ENCODE measurements at places on chromosomes 2 and 18.
A peak's percentile ranks its signal among the peaks of the same experiment; 100 is the strongest.

- DNase-seq, result no peak
These were observed 349.6 kb upstream of the UBE2E3 start for GRCh38 chr2:180630756-180631155.

- DNase-seq, result no peak
These were observed 13.6 kb upstream of the APCDD1 start for GRCh38 chr18:10440884-10441283.

DNA sequence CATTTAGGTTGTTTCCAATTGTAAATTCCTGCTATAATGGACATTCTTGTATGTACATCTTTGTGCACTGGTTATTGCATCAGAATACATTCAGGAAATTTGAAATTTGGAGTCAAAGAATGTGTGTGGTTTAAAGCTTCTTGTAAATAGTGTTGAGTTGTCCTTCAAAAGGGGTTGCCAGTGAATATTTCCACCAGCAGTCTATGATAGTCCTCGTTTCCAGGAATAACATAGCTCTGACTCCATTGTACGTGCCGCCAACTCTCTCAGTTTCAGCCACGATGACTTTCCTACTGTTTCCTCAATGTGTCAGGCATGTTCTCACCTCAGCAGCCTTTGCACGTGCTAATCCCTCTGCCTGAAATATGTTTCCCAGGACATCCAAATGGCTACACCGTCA is 10.9 kb upstream of the HS6ST1 start:
- no peak for DNase-seq

DNA sequence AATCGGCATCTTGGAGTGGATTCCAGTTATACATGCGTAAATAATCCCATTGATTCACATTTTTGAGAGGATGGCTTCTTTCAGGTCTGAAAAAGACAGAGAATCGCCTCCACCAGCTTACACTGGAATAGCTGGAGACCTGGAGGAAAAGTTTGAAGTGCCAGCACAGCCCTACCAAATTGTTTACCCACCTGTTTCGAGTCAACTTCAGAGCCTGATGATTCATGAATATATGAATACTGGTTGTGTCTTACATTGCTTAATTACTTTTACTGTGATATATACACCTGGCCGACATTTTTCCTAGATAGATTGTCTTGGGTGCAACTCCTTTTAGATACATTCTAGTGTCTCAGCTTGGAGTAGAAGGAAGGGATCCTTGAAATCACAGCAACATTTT is 335 bp upstream of the NCKAP5 start:
- DNase-seq, result no peak

- no peak for DNase-seq
These were observed 44.9 kb upstream of the ASB18 start for GRCh38 chr2:236308855-236309668.

- peak; percentile 70 for DNase-seq
These were observed 61.6 kb downstream of the ST3GAL5 start for GRCh38 chr2:85826990-85827878.

GRCh38 chr18:25743646-25744151 is 346.7 kb downstream of the SS18 start:
- DNase-seq, result no peak

DNA sequence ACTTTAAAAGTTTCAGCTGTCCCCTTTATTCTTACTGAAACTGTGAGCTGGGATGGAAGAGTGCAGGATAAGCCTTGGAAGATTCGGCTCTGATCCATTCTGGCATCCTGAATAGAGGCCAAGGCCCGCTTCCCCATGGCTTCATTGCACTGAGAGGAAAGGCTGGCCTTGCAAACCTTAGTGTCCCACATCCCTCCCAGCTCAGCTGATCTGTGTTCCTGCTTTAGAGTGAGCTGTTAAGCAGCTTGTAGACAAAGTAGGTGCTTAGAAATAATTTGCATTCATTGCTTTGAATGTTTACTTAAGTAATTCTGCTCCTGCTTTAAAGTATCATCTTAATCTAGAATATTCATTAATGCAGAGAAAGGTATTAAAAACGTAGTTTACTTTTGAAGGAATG is 169.6 kb upstream of the BOD1L2 start:
- no peak for DNase-seq

- peak; percentile 43 for DNase-seq
These were observed 1.4 kb upstream of the HSBP1L1 start for GRCh38 chr18:79962835-79963657.

GRCh38 chr18:76938619-76939018 is 116.3 kb downstream of the ZNF236 start:
- DNase-seq, result no peak

DNA sequence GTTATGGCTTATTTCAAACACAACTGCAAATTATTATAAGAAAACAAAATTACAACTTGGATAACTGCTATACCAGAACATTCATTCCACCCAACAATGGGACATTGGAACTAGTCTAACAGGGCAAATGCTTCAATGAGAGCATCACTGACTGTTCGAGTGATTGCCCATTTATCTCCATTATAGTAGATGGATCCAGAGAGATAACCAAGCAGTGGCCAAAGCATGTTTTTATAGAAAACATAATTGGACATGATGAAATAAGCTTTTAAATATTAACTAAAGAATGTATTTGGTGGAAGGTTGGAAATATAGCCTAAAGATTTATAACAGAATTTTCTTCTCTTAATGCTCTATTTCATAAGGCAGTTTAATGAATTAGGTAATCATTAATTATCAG is 634.8 kb downstream of the NUP35 start:
- no peak for DNase-seq

DNA sequence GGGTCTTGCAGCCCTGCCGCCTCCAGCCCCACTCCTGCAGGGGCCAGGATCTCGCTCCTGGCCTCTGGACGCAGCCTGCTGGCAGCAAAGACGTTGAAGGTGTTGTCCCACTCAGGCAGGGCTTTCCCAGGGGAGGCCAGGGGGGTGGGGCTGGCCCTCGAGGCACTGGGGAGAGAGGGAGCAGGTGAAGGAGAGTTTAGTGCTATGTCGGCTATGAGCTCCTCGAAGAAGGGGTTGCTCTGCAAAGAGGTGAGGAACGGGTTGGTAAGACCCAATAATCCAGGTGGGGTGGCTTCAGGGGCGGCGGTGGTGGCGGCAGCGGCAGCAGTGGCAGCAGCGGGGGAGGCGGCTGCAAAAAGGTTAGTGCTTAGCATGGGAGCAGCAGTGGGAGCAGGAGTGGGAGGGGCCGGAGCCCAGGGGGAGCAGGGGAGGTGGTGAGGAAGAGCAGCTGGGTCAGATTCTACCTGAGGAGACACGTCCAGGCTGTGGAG is 9.7 kb upstream of the SFXN5 start:
- no peak for DNase-seq

DNA sequence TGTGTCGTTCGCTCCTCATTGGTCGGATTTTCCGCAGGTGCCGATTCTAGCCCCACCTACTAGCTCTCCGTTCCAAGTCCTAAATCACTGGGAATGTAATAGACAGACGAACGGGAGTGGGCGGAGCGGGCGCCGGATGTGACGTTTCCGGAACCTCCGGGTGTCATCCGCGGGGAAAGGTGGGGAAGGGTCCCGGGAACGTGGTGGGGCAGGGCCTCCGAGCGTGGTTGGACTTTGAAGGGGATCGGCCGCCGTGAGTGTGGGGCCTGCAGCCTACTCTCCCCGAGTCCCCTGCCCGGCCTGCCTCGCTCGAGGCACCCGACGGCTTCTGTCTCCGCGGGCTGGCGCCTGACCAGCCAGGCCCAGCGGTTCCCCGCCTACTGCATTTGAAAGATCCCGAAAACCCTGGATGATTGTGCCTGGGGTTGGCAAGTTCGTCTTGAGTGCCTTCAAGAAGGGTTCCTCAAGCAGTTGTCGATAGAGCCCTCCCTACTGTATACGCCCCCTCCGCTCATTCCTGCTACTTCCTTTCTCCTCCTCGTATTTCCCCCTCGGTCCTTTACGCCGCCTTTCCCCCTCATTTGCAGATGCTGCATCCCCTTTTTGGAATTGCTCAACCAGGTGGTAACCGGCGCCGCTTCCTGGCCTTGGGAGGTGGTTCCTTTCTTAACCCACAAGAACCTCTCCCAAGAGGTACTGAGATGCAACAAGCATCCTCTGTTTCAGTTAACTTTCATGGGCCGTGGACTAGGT is at the start of gene STAMBP:
Gene STAMBP (plus strand): TSS at position 144 of the 753 bp plus-strand sequence. CDS start 1,896 bp downstream, outside the sequence.
- peak; percentile 88 for DNase-seq

DNA sequence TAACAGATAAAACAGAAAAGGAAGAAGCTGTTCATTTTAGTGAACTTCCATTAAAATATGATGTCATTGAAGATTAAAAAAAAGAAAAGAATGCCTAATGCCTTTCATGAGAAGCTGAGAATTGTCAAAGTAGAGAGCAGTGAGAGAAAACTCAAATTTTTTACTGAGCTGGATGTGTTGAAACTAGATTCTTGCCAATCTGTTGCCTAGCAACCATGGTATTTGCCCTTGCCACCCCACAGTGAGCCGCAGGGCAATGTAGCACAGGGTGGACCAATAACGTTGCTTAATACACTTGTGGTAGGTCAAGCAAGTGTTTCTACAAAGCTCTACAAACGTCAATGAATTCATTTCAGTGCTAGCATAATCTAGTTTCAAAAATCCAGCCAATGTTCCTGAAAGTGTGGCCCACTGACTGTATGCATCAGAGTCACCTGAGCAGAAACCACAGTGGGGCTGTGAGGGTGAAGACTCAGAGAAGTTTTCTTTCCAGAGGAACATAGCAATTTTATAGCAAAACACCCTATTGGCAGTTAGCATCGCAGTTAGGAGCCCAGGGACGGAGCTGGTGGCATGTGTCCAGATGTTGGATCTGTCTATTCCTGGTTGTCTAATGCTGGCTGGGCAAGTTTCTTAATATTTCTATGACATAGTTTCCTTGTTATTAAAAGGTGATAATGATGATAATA is 132.2 kb downstream of the DOCK10 start:
- no peak for DNase-seq

DNA sequence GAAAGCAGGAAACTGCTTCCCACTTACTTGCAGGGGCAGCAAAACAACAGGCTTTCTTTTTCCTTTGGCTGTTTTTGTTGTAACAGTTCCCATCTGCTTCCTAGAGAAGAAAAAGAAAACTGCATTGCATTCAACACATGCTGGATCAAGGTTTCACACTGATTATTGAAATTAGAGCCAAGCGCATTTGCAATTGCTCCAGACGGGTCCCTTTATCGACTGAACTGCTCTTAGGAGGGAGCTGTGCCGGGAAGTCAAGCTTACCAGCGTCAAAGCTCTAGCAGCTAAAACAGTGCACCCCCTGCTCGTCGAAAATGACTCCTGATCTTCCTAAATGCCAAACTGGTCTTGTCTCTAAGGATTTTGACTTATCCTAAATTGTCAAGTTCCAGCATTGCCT is 164.0 kb upstream of the SESTD1 start:
- DNase-seq, result no peak

DNA sequence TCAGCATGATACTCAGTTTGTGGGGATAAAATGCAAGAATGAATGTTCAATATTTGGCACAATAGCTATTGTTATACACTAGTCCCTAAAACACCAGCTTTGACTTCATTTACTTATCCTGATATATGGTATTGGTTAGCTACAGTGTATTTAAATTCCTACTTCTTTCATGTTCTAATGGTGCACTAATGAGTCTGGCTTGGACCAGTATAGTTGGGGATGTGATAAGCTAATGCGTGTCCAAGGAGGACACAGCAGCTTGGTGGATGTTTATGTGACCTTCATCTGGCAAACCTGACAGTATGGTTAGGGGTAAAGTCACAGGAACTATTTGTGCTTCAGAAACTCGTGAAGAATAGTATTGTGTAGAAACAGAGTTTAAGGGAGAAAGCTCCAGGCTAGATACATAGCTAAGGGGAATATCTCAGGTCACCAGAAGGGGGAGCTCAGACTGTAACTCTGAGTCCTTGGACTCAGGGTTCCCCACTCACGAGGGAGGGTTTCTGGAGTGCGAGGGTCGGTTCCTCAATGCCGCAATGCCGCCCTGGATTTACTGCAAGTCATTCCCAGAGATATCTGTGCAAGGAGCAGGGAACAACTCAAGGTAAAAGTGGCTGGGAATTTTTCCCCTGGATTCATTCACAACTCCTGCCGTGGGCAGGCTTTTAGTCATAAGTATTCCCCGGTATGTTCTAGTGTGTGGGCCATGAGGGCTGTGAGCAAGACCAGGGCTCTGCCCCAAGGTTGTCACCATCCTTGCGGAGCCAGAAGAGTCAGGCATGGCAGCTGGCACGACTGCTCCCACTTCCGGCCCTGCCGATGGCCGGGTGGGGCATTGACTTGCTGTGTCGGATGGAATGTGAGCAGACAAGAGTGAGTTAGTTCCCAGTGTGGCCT is 14.5 kb downstream of the IL1R2 start:
- DNase-seq, result no peak

- DNase-seq, result no peak
These were observed 49.2 kb downstream of the ICA1L start for GRCh38 chr2:202822411-202822810.

Data from T follicular helper cell (primary cell).